ENCODE measurements at places on chromosomes 6 and 20.

- no peak for DNase-seq
Measured at GRCh38 chr6:149895048-149895590, 2.8 kb downstream of the RAET1E start.

DNA sequence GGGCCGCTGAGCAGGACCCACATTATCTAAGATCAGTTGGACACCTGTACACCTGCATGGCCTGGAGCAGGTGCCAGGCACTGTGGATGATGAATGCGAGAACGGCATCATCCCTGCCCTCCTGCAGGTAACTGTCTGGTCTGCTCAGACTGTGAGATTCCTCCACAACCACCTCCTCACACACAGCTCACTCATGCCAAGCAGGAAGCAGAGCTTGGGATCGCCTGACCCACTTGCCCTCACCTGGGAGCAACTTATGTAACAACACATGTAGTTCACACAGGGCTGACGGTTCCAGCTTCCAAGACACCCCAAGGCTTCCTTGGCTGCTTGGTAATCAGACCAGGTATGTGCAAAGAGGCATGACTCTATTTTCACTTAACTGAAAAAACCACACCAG is 359.2 kb downstream of the PREX1 start:
- no peak for DNase-seq

DNA sequence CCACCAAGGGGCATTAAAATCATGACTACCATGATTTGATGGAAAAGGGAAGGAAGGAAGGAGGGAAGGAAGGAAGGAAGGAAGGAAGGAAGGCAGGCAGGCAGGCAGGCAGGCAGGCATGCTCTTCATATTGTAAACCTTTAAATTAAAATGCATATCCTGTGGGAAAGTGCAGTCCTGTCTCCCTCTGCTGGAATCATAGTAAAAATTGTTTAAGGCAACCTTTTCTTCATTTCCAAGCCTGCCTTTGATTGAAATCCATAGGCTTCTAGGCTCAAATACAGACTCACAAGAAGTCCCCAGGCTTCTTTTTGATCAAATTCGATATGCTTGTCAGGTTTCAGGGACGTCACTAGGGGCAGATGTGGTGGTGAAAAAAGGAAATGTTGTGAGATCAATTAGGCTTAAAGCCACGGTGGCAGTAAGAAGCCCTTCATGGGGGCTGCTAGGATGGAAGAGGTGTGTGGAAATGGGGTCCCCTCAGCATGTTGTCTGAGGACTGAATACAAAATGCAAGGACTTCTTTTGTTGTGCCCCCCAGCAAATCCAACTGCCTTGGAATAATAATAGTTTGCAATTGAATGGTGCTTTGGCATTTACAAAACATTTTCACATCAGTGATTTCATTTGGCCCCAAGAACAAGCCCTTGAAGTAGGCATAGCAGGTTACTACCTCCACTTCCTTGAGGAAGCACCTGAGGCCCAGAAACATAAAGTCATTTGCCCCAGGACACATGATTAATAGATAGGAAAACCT is 25.6 kb upstream of the GABRR1 start:
- DNase-seq = no peak

- no peak for DNase-seq
Measured at GRCh38 chr20:25278636-25279361, 30.9 kb downstream of the PYGB start.

- DNase-seq = no peak
Measured at GRCh38 chr6:130879826-130880225, 52.6 kb downstream of the SMLR1 start.

DNA sequence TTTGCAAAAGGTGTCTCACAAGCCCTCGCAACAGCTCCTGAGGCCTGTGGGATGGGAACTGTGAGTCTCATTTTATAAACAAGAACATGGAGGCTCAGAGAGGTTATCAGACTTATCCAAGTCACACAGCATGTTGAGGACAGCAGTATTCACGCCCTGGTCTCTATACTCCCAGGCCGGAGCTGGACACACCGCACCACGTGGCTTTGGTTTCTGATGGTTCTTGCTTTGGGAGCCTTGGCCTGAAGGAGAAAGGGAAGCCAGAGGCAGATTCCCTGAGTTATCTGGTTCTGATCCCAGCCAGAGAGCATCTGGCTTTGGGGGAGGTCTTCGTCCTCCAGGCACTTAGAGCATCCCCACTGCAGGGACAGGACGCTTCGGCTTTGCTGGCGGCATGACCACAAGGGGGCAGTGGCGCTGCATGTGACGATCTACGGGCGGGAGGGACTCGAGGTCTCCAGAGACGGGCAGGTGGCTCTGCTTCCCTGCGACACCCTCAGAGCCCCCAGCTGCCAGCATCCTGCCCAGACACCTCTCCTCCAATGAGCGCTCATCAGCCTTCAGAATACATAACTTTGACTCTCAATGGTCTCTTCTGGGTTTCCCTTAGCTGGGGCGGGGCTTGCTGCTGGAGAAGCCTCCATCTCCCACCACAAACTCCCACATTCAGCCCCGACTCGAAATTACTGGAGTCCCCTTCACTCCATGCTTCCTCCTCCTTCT is 51.4 kb upstream of the SAYSD1 start:
- DNase-seq = peak; percentile 91

DNA sequence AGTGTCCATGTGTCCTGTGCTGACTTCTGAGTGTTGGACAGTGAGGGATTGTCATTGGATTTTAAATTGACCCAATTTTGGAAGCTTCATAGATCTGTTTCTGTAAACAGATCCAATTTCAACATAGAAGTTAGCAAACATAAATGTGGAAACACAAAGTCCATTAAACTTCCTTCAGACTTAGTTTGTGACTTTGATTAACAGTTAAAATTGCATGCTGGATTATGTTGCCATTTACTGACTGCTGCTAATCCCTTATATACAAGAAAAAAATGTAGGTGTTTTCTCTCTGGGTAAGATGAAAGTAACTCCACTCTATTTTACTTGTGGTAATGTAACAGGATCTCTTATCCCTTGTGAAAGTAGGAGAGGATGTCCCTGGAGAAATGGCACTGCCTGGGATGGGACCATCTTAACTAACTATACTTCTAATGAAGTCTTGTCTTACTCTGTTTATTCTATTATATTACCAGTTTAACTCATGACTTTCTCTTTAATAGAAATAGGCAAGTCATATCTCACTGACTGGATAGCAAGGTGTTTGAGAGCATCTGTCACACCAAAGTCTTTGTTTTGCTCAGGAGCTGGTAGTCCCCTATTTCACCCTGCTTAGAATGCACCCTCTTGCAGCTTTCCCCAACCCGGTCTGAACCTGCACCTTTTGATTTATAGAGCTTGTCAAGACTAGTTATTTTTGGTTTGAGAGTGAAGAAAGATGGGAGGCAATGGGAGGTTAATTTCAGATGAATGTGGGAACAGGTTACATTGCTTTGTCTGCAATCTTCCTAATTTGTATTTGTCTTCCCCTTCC is 7.2 kb downstream of the TPX2 start:
- no peak for DNase-seq

- no peak for DNase-seq
Measured at GRCh38 chr6:79277109-79277508, 42.6 kb upstream of the HMGN3 start.

GRCh38 chr6:5085648-5086293 is 630 bp downstream of the PPP1R3G start:
- peak; percentile 19 for DNase-seq

- peak; percentile 25 for DNase-seq
Measured at GRCh38 chr6:29763491-29764289, 40.5 kb downstream of the HLA-F start.

DNA sequence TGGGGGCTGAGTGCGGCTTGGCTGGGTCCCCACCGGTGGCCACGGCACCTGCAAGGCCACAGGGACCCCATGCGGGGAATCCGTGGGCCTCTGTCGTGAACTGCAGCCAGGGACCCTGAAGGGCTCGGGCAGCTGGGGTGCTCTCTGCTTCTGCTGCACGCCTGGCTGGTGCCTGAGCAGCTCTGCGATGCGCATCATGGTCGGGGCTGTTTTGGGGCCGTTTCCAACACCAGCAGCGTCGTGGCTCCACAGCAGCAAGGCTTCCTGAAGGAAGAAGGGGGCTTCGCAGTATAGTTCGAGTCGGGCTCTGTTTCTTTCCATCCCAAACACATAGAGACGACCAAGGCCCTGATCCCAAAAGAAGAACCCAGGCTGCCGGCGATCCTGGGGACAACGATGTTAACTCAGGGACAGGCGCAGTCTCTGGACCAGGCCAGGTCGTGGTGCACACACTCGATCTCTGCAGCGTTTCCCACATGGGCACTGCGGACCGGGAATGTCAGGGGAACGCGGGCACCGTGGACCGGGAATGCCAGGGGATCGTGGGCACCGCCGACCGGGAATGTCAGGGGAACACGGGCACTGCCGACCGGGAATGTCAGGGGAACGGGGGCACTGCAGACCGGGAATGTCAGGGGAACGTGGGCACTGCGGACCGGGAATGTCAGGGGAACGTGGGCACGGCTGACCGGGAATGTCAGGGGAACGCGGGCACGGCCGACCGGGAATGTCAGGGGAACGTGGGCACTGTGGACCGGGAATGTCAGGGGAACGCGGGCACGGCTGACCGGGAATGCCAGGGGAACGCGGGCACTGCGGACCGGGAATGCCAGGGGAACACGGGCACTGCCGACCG is 36.8 kb upstream of the BHLHE23 start:
- DNase-seq = no peak

- DNase-seq = peak; percentile 11
Measured at GRCh38 chr6:75283907-75284631, 523 bp downstream of the TMEM30A start.

DNA sequence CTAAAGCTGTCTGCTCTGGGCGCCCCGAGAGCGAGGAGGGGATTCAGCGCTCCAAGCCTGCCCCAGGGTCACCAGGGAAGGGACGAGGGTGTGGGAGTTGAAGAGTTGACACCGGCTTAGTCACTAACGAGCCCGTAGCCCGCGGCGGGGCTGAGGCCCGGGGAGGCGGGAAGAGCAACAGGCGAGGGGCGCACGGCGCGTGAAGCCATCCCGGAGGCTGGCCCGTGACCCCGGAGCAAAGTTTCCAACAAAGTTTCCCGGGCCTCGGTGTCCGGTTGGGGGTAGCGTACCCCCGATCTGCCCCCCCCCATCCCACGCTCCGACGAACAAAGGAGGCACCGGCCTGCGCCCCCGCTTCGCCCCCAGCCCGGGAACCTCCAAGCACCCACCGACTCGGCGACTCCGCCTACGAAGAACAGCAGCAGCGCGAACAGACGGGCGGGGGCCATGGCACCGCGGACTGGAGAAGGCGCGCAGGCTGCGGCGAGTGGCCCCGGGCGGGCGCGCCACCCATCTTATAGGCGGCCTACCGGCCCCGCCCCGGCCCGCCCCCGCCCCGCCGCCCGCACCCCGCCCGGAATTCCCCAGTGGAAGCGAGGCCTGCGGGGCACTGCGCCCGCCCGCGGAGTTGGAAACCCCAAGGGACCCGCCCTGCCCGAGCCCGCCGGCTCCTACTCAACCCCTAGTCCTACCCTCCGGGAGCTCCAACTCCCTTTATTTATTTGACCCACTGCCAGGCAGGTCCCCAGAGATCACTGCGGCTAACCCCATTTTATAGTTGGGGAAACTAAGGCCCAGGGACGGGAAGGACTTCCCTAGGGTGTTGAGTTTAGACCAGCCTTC is at the start of gene SDC4:
SDC4 (minus strand) TSS at position 489 of the 843 bp plus-strand sequence; CDS start at position 449, 40 bp downstream.
- peak; percentile 73 for DNase-seq

DNA sequence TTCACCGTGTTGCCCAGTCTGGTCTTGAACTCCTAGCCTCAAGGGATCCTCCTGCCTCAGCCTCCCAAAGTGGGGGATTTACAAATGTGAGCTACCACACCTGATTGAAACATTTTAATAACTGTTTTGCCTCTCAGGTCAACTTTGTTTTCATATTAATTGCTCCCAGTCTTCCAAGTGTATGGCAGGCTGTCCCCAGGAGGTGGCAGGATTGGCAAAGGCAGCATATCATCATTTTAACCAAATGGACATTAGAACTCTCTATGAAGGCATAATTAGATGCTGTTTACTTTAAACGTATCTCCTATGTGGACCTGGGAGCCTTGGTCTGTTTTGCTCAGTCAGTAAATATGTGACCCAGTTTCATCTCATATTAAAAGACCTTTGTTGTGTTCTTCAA is 59.2 kb upstream of the CSE1L start:
- no peak for DNase-seq

DNA sequence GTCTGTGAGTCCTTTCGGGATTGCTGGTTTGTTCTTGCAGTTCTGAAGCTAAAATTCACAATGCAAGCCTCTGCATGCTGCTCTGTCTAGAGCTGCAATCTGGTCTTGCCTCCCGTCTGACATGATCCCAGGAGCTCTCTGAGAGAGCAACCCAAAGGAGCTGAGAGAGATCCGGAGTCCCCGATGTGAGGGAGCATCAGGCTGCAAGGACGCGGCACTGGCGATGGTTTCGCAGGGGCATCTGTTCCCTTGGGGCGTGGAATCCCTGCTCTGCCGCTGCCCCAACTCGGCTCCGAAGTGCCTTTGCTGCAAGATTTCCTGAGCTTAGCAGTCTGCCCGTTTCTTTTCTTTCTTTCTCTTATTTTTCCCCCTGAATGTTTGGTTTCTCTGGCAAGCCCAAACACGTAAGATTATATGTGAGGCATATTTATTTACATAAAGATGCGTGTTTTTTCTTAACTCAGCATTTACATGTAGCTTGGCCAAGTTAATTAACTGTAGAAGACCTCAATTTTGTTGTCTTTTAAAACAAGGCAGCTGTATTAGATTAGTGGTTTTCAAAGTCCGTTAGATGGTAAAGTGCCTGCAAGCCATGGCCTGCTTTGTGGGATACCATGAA is 873.0 kb downstream of the KIF16B start:
- no peak for DNase-seq

GRCh38 chr6:4790158-4790899 is 14.1 kb downstream of the CDYL start:
- DNase-seq = no peak
